ENCODE measurements at places on chromosomes 12 and 14. TPM values are rescaled to one million over a fixed set of nuclear protein-coding genes. Genes with fewer than 3 reads are reported as not detected.

GRCh38 chr14:23079716-23080115, 15.2 kb downstream of the ACIN1 start:
- DNase-seq = no peak

GRCh38 chr12:65335981-65336380, 57.5 kb downstream of the MSRB3 start:
- no peak for DNase-seq

Gene CLEC6A
- total RNA-seq = not detected

DNA sequence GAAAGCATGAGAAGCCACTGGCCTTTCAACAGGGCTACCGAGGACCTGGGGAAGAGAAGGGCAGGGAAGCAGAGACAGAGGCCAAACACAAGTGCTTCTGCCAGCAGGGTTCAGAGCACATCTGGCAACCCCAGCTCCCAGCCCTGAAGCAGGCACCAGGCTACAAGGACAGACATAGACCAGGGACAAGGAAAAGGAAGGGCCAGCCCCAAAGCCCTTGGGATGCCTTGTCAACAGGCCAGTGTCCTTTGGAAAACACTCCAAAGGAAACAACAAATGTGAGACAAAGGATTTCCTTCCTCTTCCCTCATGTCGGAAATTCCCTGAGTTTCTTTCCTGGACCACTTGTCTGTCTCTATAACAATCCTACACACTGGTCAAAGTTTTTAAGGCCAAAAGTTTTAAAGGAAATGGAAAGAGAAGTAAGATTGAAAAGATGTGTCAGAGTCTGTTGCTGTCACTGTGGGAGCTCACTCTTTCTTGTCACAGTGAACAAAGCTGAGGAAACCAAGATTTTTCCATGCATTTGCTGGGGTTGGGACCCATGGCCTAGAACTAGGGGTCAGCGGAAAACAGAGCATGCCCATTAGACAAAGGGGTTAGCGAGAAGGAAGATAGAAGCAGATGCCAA, 59.4 kb downstream of the TTC9 start:
- DNase-seq = no peak

GRCh38 chr12:45464699-45465098, 248.8 kb downstream of the ANO6 start:
- peak; percentile 16 for DNase-seq

Gene A2M
- total RNA-seq = not detected

Gene DDIT3
- 39.0 TPM for total RNA-seq

Gene PCNX4
- total RNA-seq = 8.2 TPM

GRCh38 chr12:112303004-112303403, 79.2 kb downstream of the HECTD4 start:
- no peak for DNase-seq

DNA sequence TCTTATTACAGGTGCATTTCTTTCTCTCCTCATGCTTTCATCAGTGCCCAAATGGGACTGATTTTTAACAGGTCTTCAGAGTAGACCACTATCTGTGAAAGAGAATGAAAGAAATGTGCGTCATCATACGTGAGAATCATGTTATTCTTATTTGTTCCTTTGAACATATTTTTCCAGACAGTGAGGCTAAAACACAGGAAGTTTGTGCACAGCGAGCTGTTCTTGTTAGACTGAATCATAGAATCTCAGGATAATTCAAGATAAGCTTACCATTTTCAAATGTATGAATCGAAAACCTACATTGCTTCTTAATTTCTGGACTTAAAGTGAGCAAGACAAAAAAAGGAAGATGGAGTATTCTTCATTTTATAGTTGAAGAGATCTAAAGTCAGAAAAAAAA, 383.1 kb downstream of the EGLN3 start:
- no peak for DNase-seq

- no peak for DNase-seq
Observed at GRCh38 chr14:76465664-76466063, 89.7 kb downstream of the ESRRB start.

- DNase-seq = peak; percentile 93
Observed at GRCh38 chr12:47837190-47838171, 17.8 kb upstream of the HDAC7 start.

GRCh38 chr12:122167356-122167925, 6.6 kb downstream of the IL31 start:
- DNase-seq = no peak

DNA sequence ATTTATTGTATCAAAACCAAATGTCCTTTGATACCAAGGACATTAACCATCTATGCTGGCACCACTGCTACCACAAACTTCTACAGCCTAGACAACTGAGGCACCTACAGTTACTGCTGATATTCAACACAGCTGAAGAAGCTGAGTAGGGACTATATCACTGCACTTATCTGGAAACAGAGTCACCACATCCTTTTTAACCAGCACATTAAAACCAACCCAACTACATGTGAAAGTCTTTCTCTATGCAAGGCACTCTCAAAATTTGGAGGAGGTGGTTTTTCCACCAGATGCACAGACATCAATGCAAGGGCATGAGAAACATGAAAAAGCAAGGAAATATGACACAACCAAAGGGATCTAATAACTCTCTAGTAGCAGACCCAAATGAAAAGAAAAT, 7.7 kb upstream of the SFSWAP start:
- no peak for DNase-seq

Gene RAB15
- total RNA-seq = 39.3 TPM

DNA sequence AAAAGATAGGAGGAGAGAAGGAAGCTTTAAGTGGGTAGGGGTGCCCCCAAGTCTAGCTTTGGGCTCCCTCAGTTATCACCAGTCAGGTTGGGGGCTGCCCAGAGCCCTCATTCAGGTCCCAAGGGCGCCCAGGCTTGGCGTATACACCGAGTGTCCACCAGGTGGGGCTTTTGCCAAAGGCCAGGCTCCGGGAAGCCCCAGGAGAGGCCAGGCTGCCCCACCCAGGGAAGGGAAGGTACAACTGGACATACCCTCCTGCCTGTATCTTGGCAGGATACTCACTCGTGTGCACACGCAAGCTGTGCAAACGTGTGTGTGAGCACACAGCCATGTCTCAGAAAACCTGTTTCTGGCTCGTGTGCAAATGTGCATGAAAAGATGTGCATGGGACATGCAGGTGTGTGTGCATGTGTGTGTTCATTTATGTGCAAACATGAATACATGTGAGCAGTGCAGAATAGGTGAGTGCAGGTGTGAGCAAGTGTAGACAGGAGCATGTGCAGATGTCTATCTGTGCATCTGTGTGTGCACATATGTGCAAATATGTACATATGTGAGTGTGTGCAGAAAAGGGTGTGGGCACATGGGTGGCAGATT, 103.9 kb upstream of the MYL2 start:
- peak; percentile 64 for DNase-seq

DNA sequence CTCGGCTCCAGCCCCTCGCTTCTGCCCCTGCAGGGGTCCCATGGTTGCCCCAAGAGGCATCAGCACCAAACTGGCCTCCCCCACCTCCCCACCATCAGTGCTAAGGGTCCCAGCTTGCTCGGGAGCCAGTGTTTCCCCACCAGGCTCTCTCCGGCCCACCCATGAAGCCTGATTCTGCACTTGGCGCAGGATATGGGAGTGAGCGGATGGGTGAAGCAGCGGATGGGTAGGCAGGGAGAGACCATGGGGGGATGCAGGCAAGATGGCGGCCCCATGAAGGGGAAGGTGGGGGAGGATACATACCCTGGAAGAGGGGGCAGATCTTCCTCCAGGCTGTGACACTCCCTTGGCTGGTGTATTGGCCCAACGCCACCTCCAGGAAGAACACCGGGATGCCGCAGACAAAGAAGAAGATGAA, 9.7 kb downstream of the SLC6A12 start:
- DNase-seq = no peak

Gene PITPNM2
- total RNA-seq = 0.99 TPM

DNA sequence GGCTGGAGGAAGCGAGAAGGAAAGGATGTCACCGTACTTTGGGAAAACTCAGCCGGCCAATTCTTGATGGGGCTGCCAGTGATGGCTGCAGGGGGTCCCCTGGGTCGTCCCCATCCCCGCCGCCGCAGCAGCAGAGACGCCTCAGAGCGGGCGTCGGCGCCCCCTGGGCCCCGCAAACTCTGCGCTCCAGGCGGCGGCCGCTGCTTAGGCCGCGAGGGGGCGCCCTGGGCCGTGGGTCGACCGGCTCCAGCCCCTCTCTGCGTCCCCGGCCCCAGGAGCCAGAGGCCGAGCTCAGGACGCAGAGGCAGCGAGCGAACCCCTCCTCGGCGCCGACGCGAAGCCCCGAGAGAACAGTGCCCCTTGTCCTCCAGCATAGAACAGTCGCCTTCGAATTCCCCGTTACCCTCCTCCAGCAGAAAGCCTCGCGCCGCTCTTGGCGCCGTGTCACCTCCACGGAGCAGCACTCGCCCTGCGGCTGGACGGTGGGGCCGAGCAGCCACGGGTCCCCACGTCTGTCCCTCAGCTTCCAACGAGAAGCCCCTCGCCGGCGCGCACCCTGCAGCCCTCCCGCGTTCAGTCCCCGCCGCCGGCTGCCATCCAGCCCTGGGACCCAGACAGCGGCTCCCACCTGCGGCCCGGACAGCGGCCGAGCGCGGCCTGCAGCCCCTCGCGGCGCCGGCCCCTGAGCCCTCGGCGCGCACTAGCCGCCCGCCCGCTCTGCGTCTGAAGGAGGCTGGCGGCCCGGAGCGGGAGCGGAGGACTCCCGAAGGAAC, 106.6 kb downstream of the PRICKLE1 start:
- DNase-seq = peak; percentile 64

DNA sequence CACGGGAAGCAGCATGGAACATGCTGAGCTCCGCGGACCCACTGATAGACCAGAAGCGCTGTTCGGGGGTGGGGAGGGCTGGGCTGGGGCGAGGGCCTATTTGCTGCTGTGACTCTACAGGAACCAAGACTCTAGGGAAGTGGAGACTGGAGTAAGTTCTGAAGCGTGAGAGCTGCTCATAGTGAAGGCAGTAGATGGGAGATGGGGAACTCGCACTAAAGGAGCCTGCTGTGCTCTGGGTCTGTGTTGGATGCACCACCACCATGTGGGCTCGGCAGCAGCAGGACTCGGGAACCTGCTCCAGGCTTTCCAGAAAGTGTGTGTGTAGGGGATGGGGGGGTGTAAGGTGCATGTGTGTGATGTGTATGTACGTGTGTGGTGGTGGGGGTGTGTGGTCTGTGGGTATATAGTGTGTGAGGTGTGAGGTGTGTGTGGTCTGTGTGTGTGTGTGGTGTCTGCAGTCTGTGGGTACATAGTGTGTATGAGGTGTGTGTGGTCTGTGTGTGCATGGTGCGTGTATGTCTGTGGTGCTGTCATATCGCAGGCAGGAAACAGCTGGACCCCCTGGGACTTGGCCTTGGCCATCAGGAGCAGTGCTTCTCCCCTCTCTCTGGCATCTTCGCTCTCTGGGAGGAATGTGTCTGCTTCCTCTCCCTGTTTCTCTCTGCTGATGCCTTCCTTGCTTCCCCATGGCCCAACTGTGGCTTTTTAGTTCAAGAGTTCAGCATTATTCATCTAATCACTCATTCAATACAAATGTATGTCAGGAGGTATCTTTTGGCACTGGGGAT, 378.9 kb downstream of the FUT8 start:
- DNase-seq = no peak

DNA sequence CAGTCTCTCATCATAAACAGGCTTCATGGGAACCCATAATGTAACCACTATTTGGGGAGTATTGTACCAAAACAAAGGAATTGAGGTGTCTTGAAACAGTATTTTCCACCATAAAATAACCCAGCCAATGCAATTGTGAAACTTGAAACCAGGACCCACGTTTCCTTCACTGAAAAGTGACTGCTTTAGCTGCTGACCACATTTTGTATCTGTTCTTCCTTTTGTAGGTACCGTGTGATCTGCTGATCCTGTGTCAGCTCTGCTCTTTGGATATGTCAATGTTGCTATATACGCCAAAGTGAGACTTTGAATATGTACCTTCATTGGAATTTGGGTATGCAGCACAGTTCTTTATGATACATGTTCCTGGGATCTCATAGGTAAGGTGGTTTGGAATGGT, 95.1 kb upstream of the CNTN1 start:
- no peak for DNase-seq

Gene TSPAN19
- not detected for total RNA-seq

Gene INSM2
- 0.08 TPM for total RNA-seq

Gene HOXC10
- 1.7 TPM for total RNA-seq

DNA sequence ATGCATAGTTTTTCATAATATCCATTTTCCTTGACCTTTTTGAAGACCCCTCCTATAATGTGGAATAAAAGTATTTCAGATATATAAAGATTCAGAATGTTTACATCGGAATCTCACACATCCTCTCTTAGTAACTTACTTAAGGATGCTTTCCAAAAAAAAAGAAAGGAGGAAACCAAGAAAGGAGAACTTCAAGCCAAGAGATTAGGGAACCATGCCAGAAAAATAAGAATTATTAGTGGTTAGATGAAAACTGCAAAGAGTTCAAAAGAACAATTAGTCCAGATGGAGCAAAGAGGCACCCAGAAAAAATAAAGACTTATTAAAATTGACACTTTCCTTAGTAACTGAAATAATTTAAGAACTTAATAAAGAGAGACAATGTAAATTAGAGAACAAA, 179.2 kb downstream of the DUSP6 start:
- no peak for DNase-seq

Gene KRT71
- not detected for total RNA-seq

- DNase-seq = no peak
Observed at GRCh38 chr12:40117818-40118217, 11.9 kb upstream of the SLC2A13 start.

- DNase-seq = no peak
Observed at GRCh38 chr14:106062502-106063272, 536.3 kb downstream of the TMEM121 start.

Gene RHEBL1
- total RNA-seq = 1.4 TPM

DNA sequence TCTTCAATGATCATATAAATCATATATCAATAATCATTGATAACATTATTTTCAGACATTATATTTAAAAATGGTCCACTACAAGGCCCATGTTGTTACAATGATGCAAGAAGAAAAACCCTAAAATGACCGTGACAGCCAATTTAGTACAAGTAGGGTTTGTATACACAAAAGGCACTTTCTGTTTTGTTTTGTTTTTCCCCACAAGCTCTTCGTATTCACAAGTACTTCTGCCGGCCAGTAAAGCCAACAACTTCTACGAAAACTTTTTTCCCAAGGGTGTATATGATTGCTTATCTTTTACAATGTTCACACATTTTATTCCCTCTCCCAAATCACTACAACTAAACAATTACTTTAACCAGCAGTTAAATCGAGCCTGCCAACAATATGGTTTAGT, 9.6 kb downstream of the PTPRB start:
- no peak for DNase-seq

DNA sequence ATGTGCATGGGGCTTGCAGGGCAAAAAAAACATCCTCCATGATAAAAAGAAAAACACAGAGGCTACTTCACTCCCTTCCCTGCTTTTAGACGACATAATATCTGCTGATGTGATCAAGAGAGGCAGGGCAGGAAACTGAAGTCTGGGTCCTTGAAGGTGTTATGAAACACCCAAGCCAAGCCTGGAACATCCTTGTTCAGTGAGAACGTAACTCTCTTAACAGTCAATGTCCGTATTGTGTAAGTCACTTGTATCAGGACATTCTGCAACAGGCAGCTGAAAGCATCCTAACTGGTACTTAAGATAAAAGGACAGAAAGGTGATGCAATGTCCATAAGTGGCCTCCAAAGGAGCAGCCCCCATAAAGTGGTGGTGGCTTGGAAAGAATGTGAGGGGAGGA, 20.0 kb downstream of the KCNK10 start:
- no peak for DNase-seq
